ENCODE measurements at places on chromosomes 2 and 18.
A peak's percentile ranks its signal among the peaks of the same experiment; 100 is the strongest.

- DNase-seq = no peak
Observed at GRCh38 chr2:169756342-169756741, 22.7 kb downstream of the KLHL23 start.

DNA sequence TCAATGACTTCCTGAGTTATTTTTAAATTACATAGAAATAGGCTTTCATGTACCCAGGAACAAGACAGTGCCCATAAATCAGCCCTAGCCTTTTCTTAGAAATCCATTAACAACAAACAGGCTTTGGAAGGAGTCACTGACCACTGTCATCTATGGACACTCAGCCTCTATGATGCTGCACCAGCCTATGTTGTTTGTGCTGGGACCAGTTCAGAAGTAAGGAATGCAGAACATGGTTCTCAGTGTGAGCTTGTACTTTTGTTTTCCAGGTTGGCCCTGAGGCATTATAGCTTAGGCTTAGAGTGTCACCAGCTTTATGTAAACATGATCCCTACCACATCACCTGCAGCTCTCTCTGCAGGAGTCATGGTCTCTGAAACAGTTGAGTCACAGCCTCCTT, 335.7 kb upstream of the CDH7 start:
- DNase-seq = no peak

GRCh38 chr2:2586068-2586776, 255.1 kb upstream of the MYT1L start:
- DNase-seq = no peak

DNA sequence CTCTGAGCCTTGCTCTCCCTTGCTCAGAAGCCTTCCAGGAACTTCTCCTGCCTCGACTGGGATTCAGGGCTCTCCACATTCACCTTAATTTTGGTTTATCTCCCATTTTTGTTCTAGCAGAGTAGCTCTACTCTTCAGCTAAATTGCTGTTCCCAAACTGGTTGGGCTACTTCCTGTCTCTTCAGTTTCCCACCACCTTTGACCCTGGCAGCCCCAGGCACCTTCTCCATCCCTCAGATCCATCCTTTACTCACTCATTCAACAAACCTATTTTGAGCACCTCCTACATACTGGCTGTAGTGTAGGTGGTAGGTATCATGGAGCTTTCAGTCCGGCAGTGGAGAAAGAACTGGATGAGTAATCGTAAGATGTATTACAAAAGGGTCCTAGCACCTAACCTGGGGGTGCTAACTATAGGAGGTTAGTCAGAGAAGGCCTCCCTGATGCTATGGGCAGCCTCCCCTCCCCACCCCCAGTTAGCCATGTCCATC, 26.3 kb downstream of the MERTK start:
- no peak for DNase-seq

GRCh38 chr2:95270541-95271081, 3.6 kb upstream of the PROM2 start:
- DNase-seq = no peak

DNA sequence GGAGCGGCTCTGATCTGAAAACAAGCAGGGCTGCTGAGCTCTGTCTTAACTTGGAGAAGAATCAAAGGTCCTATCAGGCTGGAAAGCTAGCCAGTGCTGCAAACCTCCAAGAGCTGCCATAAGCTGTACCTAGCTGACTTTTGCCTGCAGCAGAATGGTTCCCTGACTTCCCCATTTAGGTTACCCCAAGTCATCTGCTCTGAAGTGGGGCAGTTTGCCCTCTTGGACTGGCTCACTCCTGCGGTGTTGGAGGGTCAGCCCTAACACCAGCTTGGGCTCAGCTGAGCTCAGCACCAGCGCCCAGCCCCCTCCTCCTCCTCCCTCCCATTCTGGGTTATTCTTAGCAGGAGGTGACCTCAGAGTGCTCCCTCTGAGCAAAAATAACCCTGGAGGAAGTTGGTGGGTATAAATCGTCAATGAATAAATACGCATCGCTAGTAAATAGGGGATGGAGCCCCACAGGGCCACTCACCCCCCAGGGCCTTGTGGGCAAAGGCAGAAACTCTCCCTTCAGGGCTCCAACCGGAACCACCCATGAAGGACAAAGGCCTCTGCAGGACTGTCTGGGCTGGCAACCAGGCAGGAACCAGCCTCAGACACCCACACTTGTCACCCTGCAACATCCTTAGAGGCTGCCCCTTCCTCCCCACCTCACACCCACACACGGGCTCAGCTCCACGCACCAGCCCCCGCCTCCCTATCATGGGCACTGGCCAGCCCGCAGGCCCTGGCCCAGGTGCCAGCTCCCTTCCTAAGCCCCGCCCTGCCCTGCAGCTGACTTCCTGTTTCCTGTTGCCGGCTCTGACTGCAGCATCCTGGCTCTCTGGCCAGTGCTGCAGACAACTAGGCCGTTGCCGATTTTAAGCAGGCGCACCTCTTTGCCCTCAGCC, 46.9 kb downstream of the DNMT3A start:
- DNase-seq = peak; percentile 56

- no peak for DNase-seq
Observed at GRCh38 chr2:156158808-156159207, 173.7 kb downstream of the NR4A2 start.

GRCh38 chr18:25734336-25734735, 356.1 kb downstream of the SS18 start:
- DNase-seq = no peak

DNA sequence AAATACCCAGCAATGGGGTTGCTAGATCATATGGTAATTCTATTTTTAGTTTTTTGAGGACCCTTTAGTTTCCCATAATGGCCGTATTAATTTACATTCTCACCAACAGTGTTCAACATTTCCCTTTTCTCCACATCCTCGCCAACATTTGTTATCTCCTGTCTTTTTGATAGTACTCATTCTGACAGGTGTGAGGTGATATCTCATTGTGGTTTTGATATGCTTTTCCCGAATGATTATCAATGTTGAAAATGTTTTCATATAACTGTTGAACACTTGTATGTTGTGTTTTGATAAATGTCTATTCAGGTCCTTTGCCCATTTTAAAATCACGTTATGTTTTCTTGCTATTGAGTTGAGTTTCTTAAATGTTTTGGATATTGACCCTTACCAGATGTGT, 5.8 kb upstream of the RIF1 start:
- no peak for DNase-seq

- no peak for DNase-seq
Observed at GRCh38 chr2:237745250-237745613, 53.3 kb upstream of the RBM44 start.

GRCh38 chr2:217360781-217361482, 501.1 kb upstream of the TNP1 start:
- DNase-seq = no peak

DNA sequence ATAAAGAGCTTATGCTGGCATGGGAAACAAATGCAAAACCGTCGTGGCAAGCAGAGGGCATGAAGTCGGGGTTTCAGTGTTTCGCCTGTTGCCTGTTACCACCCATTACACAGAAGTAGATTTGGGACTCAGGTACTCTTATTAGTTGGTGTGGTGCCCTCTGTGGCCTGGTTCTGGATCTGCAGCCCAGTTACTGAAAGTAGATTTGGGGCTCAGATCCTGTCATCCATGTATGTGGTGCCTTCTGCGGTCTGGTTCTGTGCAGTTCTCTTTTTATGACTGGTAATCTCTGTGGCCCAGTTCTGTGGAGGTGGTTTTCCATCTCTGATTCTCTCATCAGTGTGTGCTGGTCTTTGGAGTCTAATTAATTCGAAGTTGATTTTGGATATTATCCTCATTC, 45.2 kb downstream of the ADNP2 start:
- DNase-seq = no peak

GRCh38 chr18:44548291-44549221, 132.1 kb upstream of the SETBP1 start:
- no peak for DNase-seq

GRCh38 chr18:61595615-61596251, 262.5 kb downstream of the CDH20 start:
- no peak for DNase-seq

- DNase-seq = no peak
Observed at GRCh38 chr2:231727621-231728020, 19.3 kb downstream of the PTMA start.

GRCh38 chr2:48356701-48357325, 173.1 kb upstream of the STON1 start:
- no peak for DNase-seq

DNA sequence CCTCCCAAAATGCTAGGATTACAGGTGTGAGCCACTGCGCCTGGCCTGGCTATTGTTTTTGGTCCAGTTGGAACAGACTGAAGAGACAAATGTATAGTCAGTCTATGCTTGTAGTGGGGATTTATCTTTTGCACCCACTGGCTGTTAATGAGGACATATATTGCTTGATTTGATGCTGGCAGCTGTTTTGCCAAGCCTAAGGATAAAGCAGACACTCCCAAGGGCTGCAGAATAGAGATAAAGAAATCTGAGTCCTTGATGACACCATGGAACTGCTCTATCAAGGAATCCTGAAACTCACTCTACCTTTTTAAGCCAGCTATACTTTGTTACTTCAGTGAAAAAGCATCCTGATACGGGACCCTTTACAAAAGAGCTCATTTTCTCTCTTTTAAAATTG, 43.1 kb upstream of the ENOSF1 start:
- no peak for DNase-seq

GRCh38 chr2:131431336-131431735, 44.6 kb upstream of the TUBA3D start:
- no peak for DNase-seq

GRCh38 chr2:24981411-24982136, 9.8 kb upstream of the DNAJC27 start:
- DNase-seq = no peak

GRCh38 chr18:58865701-58866065, 1.0 kb downstream of the ZNF532 start:
- DNase-seq = no peak

GRCh38 chr2:163600801-163601200, 135.0 kb downstream of the FIGN start:
- DNase-seq = no peak

GRCh38 chr2:19073522-19073921, 284.9 kb downstream of the OSR1 start:
- DNase-seq = no peak

GRCh38 chr2:216195565-216196029, 86.4 kb downstream of the XRCC5 start:
- DNase-seq = no peak

DNA sequence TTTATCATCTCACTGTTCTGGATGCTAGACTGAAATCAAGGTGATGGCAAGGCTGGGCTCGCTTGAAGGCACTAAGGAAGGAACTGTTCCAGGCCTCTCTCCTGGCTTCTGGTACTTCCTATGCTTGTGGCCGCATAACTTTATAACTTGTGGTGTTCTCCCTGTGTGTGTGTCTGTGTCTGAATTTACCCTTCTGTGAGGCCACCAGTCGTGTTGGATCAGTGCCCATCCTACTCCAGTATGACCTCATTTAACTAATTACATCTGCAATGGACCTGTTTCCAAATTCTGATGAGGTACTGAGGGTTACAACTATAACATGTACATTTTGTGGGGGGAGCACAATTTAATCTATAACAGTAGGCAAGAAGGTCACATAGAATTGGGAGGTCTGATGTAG, 41.6 kb downstream of the LYPD6B start:
- DNase-seq = no peak

DNA sequence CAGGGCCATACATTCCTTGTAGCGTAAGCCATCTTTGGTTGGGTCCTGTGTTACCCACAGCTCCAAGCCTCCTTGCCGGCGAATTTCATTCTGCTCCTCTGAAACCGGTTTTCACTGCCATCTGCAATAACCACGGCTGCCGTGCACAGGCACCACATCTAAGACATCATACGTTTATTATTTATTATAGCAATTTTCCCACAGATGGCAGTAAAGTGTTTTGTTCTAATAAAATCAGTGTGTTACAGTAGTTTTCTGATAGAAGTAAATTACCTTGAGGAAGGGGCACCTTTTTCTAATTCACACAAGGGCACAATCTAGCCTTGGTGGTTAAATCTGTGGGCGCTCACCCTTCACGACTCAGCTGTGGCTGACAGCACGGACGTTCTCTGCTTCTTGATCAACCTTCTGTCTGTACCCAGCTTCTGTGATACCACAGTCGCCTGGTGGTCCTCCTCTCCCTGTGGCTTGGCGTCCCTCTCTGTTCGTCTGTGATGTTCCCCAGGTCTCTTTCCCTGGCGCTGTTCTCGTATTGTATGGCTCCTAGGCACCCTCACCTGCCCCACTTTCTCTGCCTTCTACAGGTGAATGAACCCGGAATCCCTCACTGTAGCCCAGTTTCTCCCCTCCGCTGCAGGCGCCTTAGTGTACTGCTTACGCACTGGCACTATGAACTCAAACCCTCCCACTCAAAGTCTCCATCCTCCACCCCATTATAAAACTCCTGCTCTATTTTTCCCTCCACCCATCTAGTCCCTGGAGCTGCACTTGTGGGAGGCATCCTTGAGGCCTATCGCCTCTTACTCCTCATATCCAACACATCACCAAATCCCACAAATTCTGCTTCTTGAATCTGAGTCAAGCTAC, 236.8 kb downstream of the DYSF start:
- DNase-seq = no peak

GRCh38 chr2:143397884-143398614, 268.8 kb downstream of the ARHGAP15 start:
- DNase-seq = no peak

- no peak for DNase-seq
Observed at GRCh38 chr2:203591642-203592041, 56.5 kb upstream of the RAPH1 start.

GRCh38 chr2:156017341-156017885, 315.1 kb downstream of the NR4A2 start:
- no peak for DNase-seq

DNA sequence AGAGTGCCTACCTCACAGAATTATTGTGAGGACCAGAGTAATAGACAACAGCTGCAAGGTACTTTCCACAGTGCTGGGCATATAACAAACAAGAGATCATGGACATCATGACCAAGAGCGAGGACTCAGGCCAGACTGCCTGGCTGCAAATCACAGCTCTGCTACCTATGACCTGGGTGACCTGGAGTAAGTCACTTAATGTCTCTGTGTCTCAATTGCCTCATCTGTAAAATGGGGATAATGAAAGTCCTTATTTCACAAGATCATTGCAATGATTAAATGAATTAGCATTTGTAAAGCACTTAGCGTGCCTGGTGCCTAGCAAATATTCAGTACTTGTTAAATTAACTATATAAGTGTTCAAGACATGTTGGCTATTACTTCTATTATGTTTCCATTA, 59.7 kb downstream of the PRKCE start:
- DNase-seq = no peak

DNA sequence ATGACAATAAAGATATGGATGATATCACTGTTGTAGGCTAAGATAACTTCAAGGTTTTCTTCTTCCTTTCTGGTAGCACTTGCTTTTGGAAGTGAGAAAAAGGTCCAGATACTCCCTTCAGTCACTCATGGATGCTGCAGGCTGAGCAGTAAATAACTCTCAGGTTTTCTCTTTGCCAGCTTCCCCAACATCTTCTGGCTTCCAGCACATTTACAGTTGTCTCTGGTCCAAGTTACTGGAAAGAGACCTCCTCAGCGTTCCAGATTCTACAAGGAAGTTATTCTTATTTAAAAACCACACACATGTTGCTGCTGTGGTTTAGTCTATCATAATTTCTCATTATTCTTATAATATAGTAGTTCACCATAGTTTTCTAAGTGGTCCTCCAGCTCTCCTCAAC, 383.4 kb downstream of the PLCL1 start:
- no peak for DNase-seq

GRCh38 chr2:1749489-1750119, 5.3 kb upstream of the PXDN start:
- DNase-seq = no peak
